ENCODE measurements at places on chromosomes 11 and 22.

- no peak for DNase-seq
Measured at GRCh38 chr22:39471381-39472141, 14.7 kb downstream of the MGAT3 start.

- DNase-seq = no peak
Measured at GRCh38 chr11:63212742-63213141, 30.7 kb downstream of the SLC22A25 start.

- no peak for DNase-seq
Measured at GRCh38 chr11:119416606-119417580, 6.1 kb downstream of the THY1 start.

- peak; percentile 75 for DNase-seq
Measured at GRCh38 chr11:95715777-95716241, 73.8 kb downstream of the FAM76B start.

GRCh38 chr11:94870422-94870821 lies 102.3 kb downstream of the AMOTL1 start:
- DNase-seq = no peak

DNA sequence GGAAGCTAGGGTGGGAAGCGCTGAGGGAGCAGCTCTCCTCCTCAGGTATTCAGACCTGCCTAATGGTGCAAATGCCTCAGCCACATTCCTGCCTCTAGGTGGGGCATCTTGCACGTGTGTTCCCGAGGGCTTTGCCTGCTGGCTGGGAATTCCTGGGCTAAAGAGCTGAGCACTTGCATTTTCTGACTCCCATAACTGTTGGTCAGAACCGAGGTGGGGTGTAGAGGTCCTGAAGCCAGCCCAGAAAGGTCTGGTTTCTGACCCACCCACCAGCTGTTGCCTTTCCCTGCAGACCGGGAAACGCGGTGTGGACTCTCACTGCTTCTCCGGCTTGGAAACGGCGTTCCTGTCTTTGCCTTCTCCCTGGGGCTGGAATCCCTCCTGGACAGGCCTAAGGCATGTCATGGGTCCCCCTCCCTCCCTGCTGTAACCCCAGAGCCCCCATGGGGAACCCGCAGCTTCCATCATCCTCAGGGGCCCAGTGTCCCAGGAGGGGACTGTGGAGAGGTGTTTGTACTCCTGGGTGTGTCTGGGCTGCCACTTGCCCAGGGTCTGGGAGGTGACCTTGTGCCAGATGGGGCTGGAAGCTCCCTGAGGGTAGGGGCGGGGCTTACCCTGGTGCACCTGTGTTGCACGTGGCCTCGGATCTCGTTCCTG lies 24.0 kb upstream of the SMIM38 start:
- DNase-seq = no peak

DNA sequence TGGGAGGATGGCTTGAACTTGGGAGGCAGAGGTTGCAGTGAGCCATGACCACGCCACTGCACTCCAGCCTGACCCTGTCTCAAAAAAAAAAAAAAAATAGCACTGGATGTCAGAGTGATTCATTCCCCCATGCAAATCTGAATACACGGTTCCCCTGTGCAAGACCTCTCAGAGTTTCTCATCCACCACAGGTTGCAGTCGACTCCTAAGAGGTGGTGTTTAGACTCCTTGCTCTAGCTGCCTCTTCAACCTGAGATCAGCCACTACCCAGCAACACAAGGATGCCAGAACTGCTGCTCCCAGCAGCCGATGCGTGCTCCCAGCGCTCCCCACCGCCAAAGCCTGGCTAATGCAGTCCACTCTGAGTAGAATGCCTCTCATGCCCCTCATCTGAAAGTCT lies 97.5 kb downstream of the PARVA start:
- no peak for DNase-seq

DNA sequence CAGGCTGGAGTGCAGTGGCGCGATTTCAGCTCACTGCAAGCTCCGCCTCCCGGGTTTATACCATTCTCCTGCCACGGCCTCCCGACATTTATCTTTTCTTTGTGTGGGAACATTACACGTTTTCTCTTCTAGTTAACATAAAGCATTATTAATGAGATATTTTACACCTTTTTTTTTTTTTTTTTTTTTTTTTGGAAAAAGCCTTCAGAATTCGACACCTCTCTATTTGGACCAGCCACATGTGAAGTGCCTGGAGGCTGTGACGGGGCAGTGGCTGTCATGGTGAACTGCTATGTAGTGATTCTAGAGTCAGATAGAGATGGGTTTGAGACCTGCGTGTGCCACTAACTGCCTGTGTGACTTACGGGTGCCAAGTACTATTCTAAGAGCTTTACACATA lies 64.3 kb downstream of the SMIM38 start:
- DNase-seq = no peak

DNA sequence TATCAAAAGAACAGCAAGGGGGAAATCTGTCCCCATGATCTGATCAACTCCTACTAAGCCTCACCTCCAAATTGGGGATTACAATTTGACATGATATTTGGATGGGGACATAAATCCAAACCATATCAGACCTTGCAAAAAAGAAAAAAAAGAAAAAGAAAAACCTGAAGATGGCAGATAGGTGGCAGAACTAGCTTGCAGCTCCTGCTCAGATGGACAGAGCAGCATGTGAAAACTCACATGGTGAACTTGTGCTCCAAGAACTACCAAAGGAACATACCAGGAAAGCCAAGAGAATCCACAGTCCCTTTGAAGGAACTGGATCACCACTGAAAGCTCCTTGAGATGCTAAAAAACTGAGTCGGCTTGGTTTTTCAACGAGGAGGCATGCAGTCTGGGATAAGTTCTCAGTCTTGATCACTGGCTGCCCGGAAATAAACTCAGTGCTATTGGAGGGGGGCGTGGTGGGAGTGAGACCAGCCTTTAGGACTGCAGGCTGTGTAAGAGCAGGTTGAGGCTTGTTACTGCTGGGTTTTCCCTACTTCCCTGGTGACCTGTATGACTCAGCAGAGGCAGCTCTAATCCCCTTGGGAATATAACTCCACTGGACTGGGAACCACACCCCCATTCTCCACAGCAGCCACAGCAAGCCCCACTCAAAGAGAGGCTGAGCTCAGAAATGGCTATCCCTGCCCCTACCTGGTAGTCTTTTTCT lies 358.3 kb upstream of the ARHGAP42 start:
- no peak for DNase-seq

DNA sequence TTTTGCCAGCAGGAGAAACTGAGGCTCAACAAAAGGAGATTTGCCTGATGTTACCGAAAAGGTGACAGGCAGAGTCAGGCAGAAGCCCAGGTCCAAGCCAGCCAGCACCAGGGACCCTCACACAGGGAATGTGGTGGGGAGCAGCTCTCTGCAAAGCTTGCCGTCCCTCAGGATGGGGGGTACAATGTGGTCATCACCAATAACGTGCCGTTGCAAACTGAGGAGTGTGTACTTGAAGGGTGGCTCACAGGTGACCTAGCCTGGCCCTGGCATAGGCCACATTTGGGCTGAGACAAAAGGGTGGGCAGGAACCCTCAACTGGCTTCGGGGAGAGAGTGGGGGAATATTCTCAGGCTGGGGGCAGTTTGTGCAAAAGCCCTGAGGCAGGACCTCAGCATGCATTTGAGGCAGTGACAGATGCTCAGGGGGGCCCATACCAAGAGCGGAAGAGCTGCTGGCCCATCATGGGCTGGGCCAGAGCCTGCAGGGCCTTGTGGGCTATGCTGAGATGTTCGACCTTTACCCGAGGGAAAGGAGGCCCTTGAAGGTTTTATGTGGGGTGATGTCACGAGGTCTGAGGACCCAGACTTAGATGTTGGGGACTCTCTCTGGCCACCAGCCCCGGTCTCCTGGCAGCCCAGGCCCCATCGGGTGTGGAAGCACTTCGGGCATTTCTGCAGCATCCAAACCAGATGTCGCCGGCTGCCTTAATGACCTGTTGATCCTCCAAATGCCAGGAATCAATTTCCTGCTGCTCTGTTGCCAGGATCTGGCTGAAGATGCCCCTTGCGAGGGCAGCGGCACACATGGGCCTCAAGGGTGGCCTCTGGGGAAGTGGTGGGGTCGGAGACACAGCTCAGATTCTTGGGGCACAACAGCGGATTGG lies 57.4 kb upstream of the SHISAL1 start:
- no peak for DNase-seq
